Left ventricle myocardium superior (tissue), 1 donor: ENCODE measurements at places on chromosomes 6 and 20. TPM values are rescaled to one million over a fixed set of nuclear protein-coding genes. Genes with fewer than 3 reads are reported as not detected.

The APOM gene
- 2.4 TPM for total RNA-seq

DNA sequence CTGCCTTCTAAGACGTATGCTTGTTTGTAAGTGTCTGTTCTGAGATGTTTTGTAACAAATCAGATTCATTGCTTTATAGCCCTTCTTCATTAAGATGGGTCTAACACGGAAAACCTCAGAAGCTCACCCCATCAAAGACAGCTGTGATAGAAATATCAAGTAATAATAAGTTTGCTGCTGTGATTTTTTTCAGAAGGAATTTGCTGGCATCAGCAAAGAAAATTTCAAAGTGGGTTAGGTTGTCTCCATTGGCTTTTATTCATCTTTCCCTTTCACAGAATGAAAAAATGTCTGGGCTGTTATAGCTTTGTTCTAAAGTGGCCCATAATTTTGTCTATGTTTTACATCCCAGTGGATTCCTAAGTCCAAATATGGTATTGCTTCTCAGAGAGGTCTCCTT, 81.4 kb downstream of the SLX4IP start:
- no peak for DNase-seq

GRCh38 chr6:99178168-99178567, 171.3 kb downstream of the FAXC start:
- DNase-seq = no peak

- no peak for DNase-seq
Observed at GRCh38 chr20:22584522-22584921, at the start of gene FOXA2. FOXA2 (minus strand) TSS chr20:22584572; CDS start chr20:22584278, 294 bp downstream.

- DNase-seq = no peak
Observed at GRCh38 chr6:90241229-90241880, 55.3 kb downstream of the BACH2 start.

DNA sequence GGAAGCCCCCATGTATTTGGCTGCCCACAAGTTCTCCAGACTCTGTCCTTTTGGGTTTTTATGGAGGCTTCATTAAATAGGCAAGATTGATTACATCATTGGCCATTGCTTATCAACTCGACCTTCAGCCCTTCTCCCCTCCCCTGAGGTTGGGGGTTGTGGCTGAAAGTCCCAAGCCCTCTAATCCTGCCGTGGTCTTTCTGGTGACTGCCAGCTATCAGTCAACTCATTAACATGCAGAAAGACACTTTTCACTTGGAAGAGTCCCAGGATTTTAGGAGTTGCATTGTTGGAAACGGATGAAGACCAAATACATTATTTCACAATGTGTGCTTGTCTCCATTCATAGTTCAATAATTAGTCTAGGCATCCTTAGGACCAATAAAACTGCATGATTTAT, 9.5 kb downstream of the CDC5L start:
- DNase-seq = no peak

- DNase-seq = no peak
Observed at GRCh38 chr20:20487811-20488210, 119.9 kb downstream of the INSM1 start.

GRCh38 chr6:110786271-110786670, 29.0 kb downstream of the CDK19 start:
- DNase-seq = no peak
